ENCODE measurements at places on chromosomes 1 and 21.

- peak; percentile 58 for DNase-seq
Measured at GRCh38 chr1:180533266-180533987, 25.3 kb upstream of the OVAAL start.

- DNase-seq, result peak; percentile 4
Measured at GRCh38 chr1:228378873-228379460, 27.7 kb downstream of the TRIM11 start.

DNA sequence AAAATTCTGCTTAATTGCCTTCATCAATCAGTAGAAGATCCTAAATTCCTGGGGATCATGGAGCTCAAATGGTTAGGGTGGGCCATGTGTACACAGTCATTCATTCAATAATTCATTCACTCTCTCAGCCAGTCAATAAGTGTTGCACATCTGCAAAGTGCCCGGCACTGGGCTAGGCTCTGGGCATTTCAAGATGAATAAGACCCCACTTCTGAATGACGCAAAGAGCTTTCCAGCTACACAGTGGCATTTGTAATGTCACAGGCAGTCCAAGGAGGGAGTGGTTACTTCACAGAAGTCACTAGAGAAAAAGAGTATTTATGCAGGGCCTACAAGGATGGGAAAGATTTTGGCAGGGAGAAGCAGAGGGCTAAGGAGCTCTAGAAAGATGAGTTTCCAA is 93.2 kb downstream of the KCNJ15 start:
- DNase-seq, result no peak

DNA sequence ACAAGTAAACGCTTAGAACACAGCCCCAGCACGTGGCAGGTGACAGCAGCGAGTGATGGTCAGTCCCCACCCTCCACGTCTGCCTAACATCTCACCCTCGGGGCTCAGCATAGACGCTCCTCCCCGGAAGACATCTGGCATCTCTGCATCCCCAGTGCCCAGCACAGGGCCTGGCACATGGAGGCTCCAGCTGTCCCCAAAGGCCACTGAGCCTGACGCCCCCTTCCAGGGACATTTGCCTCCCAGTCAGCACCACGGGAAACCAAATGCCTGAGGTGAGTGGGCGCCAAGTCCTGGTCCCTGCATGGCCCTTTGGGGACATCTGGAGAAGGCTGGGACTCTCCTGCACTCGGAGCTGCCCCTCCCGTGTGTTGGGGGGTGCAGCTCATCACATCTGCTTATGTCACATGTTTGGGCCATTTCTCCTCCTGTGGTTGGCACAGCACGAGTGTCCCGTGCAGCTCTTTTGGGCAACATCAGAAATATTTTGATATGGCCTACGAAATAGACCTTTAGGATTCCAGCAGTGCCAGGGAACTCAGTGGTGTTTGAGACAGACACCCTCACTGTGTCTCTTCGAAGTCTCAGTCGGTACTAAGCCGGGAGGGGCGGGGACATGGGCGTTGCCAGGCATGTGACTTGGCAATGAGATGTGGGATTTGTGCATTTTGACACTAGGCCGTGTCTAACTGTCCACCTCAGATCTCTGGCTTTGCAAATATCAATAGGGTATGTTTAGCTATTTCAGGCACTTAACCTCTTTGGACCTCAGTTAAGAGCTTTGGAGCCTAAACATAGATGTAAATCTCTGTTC is 315.0 kb downstream of the PTPRU start:
- DNase-seq, result no peak

GRCh38 chr1:191869790-191870312 is 288.4 kb upstream of the RGS18 start:
- DNase-seq, result no peak

DNA sequence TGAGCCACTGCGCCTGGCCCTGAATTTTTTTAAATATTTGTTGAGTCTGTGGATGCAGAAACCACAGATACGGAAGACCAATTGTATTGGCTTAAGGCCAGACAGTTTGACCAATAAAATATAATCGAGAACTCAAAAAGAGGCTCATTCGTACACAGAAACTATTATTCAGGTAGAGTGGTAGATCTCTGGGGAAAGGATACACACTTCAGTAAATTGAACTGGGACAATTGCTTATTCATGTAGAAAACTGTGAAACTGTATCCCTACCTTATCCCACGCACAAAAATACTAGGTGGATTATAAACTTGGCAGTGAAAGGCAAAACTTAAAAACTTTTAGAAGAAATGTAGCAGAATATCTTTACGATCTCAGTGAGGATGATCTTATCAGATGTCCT is 25.0 kb upstream of the SHE start:
- DNase-seq, result no peak
